Aorta (tissue), 5 donors: ENCODE measurements at places on chromosomes 11 and 22.

GRCh38 chr11:47480762-47481161, 31.8 kb upstream of the RAPSN start:
- DNase-seq, result no peak

DNA sequence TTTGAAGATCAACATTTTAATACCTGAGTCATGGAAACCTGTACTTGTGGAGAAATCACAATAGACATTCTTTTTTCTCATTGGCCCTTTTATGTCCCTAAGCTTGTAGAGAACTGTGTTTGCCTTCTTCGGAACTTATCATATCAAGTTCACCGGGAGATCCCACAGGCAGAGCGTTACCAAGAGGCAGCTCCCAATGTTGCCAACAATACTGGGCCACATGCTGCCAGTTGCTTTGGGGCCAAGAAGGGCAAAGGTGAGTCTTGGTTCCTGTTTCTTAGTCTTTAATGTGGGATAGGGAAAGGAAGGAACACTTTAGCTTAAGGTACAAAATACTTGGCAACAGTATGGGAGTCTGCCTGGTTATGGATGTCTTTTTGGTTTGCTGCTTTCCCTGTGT, 44.2 kb downstream of the CTNND1 start:
- no peak for DNase-seq

GRCh38 chr11:107741044-107741823, 29.4 kb upstream of the SLN start:
- no peak for DNase-seq

- no peak for DNase-seq
Observed at GRCh38 chr11:6932145-6932544, 5.9 kb downstream of the ZNF215 start.

- peak; percentile 38 for DNase-seq
Observed at GRCh38 chr22:23564276-23564675, 15.8 kb downstream of the IGLL1 start.

DNA sequence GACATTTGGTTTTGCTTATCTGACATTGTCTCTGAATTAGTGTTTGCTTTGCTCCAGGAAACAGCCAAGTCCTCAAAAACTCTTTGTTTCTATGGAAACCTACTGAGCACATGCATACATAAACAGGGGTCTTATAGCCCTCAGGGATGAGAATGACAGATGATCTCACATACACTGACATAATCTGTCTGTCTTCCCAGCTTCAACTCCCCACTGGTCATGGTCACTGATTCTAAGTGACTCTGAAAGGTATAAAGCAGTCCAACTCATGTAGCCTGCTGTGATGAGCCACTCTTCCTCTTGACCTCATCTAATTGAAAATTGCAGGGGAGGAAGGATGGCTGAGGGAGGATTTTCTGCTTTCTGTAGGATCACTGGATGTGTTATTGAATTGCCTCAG, 12.6 kb downstream of the ZNF143 start:
- DNase-seq, result no peak

DNA sequence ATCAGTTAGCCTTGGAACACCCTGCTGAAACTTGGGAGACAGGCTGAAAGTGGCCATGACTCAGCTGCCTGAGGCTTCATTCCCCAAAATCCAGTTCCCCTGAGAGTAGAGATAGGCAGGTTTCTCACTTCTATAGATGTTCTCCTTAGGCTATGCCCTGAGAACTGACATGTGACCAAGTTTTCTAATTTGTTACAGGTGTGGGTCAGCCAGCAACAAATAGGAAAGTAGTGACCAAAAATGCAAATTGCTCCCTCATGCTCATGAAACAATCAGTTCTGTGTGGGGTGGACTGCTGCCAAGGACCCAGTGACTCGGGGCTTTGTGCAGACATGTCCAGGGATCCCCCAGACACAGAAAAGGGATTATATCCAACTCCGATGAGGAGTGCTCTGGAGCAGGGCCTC, 7.3 kb upstream of the CCDC15 start:
- DNase-seq, result no peak

- DNase-seq, result no peak
Observed at GRCh38 chr11:75939992-75940391, 125.0 kb downstream of the UVRAG start.

DNA sequence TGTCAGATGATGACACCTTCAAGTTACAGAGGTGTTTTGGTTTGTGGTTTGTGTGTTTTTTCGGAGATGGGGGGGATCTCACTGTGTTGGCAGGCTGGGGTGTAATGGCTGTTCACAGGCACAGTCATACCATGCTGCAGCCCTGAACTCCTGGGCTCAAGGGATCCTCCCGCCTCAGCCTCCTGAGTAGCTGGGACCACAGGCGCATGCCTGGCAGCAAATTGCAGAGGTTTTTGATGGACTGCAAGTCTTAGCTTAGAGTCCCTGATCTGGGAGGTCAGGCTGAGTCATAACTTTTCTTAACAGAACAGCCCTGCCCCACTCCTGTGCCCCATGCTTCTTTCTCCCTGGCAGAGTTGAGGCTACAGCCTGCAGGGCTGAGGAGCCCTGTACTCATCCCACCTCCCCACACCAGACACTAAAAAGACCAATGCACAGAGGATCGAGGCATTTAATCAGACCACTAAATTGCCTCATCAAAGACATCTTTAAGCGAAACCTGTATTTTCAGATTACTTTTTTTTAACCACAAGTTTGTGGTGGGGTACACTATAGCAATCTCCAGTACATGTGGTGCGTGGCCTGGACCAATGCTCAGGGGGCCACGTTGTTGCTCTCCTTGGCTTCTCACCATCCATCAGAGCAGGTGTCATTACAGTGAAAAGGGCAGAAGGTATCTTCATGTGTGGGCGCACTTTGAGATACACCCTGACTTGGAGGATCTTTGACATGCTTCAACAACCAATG, 17.1 kb upstream of the ADORA2A start:
- DNase-seq, result no peak

DNA sequence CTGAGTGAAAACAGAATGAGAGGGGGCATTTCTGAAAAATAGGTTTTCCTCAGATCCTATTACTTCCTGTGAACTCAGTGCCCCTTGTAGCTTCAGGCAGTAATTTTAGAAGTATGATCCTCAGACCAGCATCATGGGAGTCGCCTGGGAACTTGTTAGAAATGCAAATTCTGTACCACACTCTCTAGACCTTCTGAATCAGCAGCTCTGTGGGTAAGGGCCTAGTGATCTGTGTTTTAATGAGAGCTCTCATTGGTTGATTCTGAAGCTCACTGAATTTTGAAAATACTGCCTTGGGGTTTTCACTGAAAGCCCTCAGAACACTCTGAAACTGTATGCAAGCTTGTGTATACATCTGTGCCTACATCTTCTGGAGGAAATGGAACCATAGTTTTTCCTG, 647.2 kb upstream of the ANO5 start:
- no peak for DNase-seq

- no peak for DNase-seq
Observed at GRCh38 chr11:35373284-35373933, 45.9 kb downstream of the SLC1A2 start.

DNA sequence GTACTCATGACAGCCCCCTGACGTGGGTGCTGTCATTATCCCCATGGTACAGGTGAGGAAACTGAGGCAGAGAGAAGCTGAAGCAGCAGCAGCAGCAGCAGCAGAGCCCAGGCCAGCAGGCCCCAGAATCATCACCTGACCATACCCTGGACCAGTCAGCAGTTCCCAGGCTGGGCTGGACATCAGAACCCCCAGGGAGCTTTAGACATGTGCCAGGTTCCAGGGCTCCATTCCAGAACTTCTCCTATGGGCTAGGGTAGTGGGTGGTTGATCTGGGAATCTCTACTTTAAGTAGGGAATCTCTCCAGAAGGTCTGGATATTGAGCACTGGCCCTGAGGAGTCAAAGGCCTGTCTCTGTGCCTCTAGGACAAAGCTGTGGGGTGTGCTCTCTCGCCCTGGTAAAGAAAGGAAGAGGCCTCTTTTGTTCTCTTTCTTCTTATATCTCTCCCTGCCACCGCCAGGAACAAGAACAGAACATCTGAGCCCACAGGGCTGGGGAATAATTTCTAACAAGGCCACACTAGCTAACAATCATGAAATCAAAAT, 26.6 kb downstream of the MAFF start:
- DNase-seq, result no peak

DNA sequence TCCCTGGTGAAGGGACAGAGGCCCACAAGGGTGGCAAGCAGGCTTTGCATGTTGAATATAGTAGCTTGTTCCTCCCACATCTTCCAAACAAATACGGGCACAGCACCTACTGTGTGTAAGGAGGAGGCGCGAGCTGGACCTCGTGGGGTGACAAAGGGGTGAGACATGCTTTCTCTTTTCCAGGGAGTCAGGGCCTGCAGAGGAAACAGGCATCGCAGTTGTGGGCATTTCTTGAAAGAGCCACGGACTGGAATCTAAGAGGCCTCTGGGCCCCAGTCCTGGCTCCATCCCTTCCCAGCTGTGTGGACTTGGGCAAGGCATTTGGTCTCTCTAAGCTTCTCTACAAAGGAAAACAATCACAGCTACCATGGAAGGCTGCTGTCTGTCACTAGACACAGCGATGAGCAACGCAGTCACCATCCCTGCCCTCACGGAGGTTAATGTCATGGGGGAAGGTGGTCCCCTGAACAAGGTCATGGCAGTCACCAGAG, 13.0 kb upstream of the CDC42EP1 start:
- no peak for DNase-seq

DNA sequence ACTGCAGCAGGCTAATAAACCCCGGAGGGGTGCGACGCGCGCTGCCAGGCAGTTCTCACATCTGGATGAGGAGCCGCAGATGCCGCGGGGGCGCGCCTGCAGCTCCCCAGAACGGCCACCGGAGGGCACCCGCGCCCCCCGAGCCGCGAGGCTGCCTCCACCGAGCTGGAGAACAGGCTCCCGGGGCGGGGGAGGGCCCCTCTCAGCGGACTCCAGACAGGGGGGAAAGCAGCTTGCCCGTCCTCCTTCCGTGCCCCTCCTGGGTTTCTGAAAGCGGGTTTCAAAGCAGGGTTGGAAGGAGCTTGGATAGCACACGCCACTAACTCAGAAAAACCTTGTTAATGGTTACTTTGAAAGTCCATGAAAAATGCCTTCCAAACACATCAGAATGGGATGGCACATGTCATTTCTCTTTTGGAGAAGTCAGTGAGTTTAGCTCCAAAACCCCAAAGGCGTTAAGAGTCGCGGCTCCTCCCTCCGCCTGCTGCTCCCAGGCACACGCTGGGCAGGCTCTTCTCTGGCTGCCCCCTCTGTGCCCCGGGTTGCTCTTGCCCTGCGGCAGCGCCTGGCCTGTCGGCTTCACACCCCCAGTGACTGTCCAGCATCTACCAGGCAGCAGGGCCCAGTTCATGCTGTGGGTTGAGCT, 317.8 kb downstream of the NTM start:
- DNase-seq, result no peak

- no peak for DNase-seq
Observed at GRCh38 chr22:31583861-31584485, 78.0 kb downstream of the PISD start.

DNA sequence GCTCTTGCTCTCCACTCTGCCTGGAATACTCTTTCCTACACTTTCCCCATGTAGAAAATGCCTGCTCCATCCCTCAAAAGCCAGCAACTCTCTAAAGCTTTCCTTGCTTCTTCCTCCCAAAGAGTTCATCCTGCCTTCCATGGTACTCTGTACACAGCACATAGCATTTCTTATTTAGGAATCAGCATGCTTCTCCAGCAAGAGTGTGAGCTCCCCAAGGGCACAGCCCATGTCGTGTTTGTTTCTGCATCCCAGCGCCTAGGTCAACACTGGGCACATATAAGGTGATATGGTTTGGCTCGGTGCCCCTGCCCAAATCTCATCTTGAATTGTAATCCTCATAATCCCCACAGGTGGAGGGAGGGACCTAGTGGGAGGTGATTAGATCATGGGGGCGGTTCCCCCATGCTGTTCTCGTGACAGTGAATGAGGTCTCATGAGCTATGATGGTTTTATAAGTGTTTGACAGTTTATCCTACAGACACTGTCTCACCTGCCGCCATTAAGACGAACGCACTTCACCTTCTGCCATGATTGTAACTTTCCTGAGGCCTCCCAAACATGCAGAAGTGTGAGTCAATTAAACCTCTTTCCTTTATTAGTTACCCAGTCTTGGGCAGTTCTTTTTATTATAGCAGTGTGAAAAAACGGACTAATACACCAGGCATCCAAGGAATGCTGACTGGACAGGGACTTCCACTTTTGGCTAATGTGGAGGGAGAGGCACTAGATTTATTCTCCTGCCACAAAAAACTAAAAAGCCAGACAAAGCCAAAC, 8.2 kb downstream of the VPS37C start:
- DNase-seq, result peak; percentile 48

DNA sequence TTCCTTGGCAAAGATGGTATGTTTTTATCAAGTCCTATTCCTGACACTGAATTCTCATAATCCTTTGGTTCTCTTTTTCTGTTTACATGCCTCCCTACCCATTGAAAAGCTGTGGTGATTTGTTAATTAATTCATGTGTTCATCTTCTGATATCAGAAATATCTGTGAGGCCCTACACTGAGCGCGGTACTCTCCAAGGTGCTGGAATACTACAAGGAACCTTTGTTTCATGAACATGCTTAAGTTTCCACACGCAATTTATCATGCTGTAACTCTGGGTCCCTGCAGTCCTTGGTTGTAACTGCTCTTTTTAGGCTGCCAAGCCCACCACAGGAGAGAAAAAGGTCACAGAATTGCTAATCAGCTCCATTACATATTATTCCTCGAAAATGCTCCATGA, 331.8 kb downstream of the FAT3 start:
- DNase-seq, result no peak

DNA sequence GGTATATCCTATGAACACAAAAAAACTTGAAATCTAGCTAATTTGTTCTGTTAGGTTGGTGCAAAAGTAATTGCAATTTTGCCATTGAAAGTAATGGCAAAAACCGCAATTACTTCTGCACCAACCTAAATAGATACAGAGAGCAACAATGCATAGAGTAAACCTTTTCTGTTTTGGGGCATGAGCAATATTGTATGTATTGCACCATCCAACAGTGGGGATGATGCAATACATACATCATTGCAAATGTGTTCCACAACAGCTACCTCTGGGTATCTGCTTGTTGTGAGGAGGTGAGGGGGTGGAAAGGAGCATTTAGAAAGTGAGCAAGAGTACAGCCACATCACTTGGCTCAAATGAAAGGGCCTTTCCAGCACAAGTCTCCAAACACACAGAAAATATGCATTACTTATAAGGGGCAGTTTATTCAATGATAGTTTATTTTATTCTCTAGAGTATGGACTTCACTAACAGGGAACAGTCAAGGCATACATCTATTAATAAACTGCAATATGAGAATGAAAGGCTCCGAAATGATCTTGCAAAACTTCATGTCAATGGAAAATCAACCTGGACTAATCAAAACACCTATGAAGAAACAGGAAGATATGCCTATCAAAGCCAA, 77.3 kb downstream of the DEUP1 start:
- DNase-seq, result no peak

DNA sequence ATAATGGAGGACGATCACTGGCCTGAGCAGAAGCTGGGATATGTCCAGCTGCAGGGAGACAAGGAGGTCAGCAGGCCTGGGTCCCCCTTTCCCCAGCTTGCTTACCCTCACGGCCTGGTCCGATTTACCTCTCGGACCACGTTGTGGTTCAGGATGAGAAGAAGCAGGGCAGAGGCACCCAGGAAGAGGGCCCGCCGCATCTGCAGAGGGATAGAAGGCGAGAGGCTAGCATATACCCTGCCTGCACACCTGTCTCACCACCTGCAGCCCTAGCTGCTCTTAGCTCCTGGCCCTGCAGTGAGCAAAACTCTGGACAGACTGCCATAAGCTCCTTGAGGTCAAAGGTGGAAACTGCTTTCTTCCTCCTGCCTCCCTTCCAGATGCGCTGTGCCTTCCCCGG, 1.3 kb downstream of the RNF215 start:
- no peak for DNase-seq

GRCh38 chr11:108210441-108210840, 12.0 kb downstream of the NPAT start:
- no peak for DNase-seq
